NCI-H2029 treated with DMSO at 0.1 percent for 48 hours (cell line): ENCODE measurements at places on chromosomes 4 and X.
A peak's percentile ranks its signal among the peaks of the same experiment; 100 is the strongest.

- DNase-seq: no peak
Observed at GRCh38 chr4:6873291-6873690, 36.3 kb upstream of the TBC1D14 start.

- DNase-seq: no peak
Observed at GRCh38 chrX:103685396-103685795, 1.1 kb downstream of the MORF4L2 start.

GRCh38 chrX:118513120-118513898, 17.7 kb downstream of the DOCK11 start:
- no peak for DNase-seq

DNA sequence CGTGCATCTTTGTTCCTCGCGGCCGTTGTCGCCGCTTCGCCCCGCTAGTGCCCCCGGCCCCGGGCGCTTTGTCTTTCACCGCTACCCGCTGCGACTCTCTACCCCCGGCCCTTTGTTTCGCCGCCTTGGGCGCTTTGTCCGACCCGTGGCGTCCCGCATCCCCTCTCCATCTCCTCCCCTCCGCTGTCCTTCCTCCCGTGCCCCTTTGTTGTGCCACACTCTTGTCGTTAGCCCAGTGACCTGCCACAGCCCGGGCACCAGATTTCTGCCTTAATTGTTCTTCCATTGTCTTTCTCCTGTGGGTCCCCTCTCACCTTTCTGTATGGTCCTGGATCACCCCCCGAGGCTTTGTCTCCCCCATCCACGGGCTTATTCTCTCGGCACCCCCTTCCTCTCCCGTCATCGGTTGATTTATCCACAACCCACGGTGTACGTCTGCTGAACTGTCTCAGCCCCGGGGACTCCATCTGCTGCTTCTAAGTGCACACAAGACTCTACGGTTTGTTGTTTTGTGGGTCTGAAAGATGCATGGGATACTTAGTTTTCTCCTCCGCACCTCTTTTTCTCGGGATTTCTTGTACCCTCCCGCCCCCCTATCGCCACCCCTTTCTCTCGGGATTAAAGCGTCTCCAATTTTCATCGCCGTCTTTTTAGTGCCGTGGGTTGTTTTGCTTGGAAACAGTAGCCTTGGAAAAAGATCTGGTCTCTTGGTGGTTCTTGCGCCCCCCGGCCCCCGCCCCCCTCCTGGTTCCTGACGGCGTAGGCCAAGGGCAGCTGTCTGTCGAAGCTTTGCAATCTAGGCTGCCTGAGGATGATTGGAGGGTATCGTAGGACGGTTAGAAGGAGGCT, 783 bp downstream of the RBPJ start:
- DNase-seq: no peak

DNA sequence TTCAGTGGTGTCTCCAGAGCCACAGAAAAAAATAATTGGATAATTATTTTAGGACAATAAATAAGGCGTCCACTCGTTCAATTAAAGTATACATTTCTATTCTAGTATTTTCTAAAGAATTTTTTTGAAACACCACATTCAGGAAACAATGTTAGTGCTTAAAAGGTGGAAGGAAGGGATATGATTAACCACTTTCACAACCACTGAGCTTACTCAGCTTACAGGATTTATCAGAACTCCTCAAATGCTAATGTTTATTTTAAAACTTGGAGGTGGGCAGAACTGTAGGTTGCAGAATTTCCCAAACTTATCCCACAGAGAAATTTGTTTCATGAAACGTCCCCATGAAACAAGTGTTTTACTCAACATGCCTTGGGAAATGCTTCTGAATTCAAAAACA, 54.3 kb upstream of the MAGEB2 start:
- no peak for DNase-seq

- DNase-seq: no peak
Observed at GRCh38 chrX:108117988-108118387, 26.4 kb downstream of the ATG4A start.

DNA sequence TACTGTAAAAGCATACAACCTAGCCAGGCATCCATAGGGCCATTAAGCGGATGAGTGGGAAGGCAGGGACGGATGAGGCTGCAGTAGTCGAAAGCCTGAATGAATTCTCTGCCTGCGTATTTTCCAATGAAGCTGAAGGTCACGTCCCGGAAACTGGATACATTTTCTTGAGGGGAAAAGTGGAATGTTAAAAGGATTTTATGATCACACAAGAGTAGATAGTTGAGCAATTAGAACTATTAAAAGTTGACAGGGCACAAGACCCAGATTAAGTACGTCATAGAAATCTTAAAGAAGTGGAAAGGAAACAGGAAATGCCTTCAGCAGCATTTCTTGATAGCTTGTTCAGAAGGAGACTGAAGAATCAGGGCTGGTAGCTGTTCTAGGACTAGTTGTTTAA, 98.3 kb upstream of the CXXC4 start:
- no peak for DNase-seq

DNA sequence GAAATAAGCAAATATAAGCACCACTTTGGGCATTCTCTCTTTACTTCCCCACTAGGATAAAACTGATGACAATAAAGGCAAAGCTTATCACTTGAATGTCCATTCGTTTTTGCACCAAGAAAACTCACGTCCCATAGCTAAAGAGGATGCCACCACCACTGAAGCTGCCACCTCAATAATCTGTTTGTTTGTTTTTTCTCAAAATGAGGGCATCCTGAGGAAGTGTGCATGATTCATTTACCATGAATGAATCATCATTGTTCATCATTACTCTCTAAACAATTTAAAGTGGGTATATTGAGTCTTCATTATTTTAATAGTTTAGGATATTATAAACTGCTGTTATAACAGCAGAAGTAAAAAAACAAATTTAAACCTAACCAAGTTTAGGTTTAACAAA, 168.2 kb downstream of the DCTD start:
- DNase-seq: no peak

DNA sequence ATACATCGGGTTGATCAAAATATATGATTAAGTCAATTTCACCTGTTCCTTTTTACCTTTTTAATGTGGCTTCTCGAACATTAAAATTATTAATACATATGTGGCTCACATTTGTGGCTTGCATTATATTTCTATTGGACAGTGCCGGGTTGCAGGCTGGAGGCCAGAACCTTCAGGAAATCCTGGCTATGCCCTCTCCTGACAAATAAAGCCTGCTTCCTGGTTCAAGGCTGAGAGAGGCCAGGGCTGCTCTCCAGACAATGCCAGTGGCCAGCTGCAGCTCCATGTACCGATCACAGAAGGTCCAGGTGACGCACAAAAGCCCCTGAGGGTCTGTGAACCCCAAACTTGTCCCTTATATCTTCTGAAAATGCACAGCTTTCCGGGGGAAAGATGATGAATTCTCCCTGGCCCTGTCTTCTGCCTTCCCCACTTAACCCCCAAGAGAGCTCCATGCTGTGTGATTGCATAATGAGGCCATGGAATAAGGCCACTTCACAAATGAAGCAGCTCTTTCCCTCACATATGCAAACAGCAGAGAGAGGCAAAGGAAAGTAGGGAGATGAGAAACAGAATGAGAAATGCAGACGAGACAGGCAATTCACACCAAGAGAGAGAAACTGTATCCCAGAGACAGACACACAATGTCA, 241.2 kb downstream of the BCOR start:
- no peak for DNase-seq

- DNase-seq: no peak
Observed at GRCh38 chrX:142095651-142096245, 109.3 kb downstream of the MAGEC2 start.

DNA sequence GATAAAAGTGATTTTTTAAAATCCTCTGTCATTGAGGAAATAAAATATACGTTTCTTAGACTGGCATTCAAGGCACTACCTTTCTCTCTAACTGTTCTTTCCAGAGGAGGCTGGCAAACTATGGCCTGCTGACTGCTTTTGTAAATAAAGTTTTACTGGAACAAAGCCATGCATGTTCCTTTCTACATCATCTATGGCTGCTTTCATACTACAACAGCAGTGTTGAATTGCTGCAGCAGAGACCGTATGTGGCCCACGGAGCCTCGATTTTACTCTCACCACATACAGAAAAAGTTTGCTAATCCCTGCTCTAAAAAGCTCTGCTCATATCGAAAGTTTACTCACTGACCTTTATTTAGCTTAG, 20.2 kb downstream of the SETD7 start:
- DNase-seq: no peak

DNA sequence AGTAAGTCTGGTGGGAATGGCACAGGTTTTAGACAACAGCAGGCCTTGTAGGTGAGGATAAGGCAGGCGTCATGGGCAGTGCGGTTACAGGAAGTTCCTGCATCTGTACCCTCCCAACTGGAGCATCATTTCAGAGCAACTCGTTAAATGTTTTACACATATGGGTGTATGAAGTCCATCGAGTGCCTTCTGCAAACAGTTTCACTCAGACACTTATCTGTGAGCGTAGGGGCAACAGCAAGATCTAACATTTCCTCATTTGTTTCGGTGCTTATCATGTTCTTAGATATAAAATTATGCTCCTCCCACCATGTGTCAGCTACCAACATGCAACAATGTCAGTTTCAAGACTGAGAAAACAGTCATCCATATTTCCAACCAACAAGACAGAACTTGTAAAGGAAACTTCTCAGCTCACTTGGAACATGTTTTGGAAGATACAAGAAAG, 69.9 kb downstream of the ELOVL6 start:
- no peak for DNase-seq

- no peak for DNase-seq
Observed at GRCh38 chrX:2954541-2954940, 25.4 kb upstream of the ARSD start.

DNA sequence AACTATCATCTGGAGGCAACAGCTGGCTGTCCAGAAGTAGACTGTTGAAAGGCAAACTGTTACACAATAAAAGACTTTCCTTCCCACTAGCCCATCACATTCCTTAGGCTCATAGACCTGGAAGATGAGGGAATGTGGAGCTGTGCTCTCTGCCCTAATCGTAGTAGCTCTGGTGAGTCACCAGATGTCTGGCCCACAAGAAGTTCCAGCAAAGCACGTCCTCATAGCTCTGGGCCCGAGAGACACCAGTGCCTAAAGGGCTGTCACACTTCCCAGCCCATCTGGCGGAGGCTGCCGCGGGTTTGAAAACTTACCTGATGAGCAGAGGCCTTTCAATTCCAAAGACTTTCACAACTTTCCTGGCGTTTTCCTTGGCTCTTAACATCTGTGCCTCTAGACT, 81.7 kb upstream of the STOX2 start:
- no peak for DNase-seq

GRCh38 chr4:124203613-124204238, 508.8 kb downstream of the ANKRD50 start:
- no peak for DNase-seq

- no peak for DNase-seq
Observed at GRCh38 chr4:82275431-82276331, 98.1 kb downstream of the HNRNPD start.

DNA sequence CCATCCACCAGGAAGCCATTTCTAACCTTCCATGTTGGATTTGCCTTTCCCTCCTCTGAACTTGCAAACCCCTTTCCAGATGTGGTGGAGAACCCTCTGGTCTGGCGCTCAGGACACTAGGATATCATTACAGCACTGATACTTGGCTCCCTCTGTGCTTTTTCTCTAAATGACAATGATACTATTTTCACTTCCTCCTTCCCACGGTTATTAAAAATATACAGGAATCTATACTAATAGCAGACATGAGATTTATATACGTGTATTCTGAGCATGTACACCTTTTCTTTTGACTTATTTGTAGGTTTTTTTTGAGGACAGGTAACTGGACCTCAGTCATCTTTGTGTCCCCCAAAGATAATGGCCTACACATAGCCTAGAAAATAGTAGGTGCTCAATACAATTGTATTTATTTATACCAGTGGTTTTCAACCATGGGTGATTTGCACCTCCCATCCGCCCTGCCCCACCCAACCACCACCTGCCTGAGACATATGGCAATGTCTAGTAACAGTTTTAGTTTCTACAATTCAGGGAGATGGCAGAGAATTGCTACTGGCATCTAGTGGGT, 60.4 kb upstream of the PLAC8 start:
- DNase-seq: no peak

DNA sequence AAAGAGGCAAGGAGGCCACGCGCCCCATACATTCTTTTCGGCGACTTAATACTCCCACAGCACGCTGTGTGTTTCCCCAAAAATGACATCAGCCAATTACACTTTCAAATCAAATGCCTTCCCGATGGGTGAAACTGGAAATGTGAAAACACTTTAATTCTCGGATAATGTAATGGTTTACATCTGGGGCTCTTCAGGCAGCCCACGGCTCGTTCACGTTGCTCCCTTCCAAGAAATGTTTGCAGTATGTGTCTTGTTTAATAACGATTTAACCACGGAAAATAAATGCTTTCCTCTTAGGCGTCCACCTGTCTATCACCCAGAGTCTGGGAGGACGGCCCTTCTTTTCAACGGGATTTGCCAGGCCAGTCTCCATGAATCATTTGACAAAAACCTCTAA, 272.5 kb downstream of the SHOX start:
- DNase-seq: no peak

- DNase-seq: no peak
Observed at GRCh38 chr4:108240366-108240765, 71.6 kb upstream of the LEF1 start.

GRCh38 chr4:38889143-38889542, 21.5 kb downstream of the FAM114A1 start:
- DNase-seq: no peak

DNA sequence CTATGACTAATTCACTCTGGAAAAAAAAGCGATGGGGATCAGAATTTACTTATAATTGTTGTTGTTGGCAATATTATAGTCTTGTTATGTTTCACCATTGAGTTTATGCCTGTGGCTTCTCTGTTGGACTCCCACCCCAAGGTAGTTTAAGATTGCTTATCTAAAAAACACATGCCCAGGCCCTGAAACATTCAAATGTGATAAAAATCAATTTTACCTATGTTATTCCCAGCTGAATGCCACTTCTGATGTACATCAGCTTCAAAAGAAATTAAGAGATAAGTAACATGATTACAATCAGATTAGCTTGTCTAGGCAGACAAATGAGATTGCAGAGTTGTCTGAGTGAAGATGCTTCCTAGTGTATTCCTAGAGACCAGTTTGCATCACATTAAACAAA, 484.7 kb downstream of the PCDH7 start:
- DNase-seq: no peak

DNA sequence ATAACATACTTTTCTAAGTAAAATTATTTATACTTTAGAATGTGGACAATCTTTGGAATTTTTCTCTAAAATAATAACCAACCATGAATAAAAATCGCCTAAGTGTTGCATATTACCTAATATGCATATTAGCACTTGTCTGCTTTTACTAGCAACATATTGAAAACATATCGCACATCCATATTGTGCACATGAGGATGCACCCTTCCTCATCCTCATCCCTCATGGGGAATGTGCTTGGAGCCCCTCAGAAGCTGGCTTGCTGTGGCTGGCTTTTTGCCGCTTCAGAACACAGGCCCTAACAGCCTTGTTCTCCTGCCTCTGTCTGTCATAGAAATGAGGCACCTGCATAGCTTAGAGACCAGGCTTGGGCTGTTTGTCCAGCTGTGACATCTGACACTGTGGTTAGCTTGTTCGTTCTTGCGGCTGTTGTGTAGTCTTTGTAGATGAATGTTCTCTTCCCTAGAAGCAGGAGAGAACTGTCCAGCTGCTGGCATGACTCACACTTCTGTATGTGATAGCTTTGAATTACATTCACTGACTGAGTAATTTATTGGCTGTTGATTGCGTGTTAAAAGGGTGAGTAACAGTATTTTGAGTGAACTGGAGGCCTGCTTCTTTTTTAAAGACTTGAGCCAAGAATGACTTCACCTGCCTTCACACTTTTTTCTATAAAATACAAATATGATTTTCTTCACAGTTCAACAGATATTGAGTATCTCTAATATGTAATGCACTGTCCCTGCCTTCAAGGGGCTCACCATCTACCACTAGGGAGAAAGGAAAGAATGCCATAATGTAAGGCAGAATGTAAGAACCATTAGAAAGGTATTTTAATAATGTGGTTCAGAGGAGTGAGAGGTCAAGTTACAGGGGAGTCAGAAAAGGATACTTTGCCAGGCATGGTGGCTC, 81.9 kb downstream of the HMGB2 start:
- DNase-seq: peak; percentile 91
